ENCODE measurements at places on chromosomes 4 and X.

GRCh38 chrX:143988356-143988755 is 104.5 kb downstream of the UBE2NL start:
- no peak for DNase-seq

- DNase-seq: peak; percentile 32
These were observed 52.9 kb downstream of the SUPT20HL2 start for GRCh38 chrX:24260842-24261550.

DNA sequence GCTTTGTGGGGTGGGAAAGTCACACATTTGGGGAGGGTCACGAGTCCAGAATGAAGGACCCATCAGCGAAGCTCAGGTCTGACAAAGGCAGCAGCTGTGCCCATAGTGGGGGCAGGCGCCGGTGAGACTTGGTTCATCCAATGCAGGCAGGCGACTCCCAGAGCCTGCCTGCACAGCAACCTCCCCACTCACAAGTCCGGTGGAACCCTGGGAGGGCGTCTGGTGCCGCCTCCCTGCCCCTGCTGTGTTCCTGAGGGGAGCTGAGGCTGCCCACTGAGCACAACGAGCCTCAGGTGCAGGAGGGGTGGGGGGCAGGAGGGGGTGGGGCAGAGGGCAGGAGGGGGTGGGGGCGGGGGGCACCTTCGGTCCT is 13.7 kb downstream of the LRPAP1 start:
- DNase-seq: no peak

GRCh38 chrX:12142661-12143060 is 4.4 kb downstream of the FRMPD4 start:
- DNase-seq: no peak

GRCh38 chr4:19455196-19455595 is 796.5 kb upstream of the SLIT2 start:
- DNase-seq: no peak

GRCh38 chr4:125642645-125643044 is 327.9 kb downstream of the FAT4 start:
- DNase-seq: no peak

- no peak for DNase-seq
These were observed 71.3 kb upstream of the FBXW7 start for GRCh38 chr4:152607178-152607577.

- no peak for DNase-seq
These were observed 897.5 kb downstream of the PCDH7 start for GRCh38 chr4:31617667-31618066.

DNA sequence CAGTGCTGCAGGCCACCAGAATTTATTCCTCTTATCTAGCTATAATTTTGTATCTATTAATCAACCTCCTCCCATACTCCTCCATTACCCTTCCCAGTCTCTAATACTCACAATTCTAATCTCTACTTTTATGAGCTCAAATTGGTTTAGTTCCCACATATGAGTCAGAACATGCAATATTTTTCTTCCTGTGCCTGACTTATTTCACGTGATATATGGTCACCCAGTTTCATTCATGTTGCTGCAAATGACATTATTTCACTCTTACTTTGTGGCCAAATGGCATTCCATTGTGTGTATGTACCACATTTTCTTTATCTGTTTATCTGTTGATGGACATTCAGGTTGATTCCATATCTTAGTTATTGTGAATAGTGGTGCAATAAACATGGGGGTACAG is 483.5 kb downstream of the ACTRT1 start:
- no peak for DNase-seq
